Omental fat pad (tissue), 4 donors: ENCODE measurements at places on chromosomes 5 and 9. TPM values are rescaled to one million over a fixed set of nuclear protein-coding genes. Genes with fewer than 3 reads are reported as not detected.
A peak's percentile ranks its signal among the peaks of the same experiment; 100 is the strongest.

DNA sequence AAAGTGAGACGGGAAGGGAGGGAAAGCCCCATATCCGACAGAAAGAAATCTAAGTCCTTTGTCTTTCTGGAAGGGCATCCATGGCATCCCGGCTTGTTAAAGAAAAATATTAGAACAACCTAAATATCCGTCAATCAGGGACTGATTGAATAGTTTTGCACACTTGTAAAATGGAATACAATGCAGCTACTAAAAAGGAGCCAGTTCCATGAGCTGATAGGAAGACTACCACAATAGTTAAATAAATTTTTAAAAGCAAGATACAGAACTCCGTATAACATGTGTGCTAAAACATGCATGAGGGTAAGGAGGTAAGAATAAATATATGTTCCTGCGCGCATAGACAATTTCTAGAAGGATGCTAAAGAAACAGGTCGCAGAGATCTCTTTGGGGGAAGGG, 12.8 kb upstream of the GNPDA1 start:
- no peak for DNase-seq

FGF18 gene
- 0.79 TPM for total RNA-seq

DNA sequence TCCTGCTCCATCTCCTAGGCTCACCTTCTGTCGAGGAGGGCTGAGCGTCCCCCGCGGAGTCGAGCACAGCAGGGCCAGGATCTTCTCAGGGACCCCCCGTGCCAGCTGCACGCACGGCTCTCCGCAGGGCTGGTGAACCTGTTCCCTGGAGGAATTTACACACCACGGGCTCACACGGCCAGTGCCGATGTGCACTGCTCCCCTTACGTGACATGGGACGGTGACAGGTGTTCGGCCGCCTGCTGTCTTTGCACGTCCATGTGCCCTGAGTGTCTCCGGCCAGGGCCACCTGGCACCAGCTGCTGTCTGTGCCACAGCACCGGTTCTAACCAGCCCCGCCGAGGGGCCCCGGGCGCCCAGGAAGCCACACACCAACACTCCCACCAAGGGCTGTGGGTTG, 8.7 kb upstream of the AGPAT2 start:
- no peak for DNase-seq

DNA sequence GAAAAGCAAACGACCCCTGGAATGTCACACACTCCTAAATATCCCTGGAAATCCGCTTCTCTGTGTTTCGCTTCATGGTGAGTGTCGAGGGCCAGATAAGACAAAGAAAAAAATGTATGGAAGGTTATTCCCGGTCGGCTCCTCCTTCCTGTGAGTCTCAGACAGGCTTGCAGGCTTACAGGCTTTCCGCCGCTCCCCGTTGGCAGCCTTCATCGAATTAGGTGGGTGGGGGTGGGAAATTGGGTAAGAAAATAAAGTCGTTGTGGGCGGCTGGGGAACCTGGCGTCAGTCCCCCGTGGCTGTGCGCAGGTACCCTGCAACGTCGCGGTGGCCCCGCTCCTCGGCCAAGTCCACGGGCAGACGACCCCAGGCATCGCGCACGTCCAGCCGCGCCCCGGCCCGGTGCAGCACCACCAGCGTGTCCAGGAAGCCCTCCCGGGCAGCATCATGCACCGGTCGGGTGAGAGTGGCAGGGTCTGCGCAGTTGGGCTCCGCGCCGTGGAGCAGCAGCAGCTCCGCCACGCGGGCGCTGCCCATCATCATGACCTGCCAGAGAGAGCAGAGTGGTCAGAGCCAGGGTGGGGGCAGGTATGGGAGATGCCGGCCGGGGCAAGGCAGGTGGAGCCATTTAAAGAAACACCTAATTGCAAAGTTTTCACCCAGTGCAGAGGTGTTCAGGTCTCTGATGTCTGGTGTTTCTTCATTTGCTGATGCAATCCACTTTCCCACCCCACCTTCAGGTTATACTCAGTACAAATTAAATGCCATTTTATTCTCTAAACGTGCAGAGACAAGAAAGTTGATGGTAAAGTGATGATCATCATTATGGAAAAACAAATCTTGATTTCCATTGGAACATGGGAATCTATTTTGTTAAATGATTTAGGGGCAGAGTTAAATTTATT, 3.2 kb downstream of the CDKN2B start:
- DNase-seq, result no peak

DNA sequence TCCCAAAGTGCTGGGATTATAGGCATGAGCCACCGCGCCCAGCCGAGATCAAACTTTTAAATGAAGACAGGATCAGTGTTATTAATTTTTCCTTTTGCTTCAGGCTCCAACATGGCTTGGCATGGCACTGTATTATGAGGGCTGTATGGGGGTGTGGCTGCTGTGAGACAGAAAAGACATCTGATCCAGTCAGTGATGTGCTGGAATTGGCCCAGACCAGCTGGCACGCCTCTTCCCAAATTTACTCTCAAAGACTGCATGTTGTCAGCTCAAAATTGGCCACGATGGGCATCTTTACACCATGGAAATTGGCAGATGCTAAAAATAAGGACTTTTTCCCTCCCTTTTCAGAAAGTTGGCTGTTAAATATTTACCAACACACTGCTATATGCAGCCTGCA, 12.1 kb upstream of the COL27A1 start:
- no peak for DNase-seq

DNA sequence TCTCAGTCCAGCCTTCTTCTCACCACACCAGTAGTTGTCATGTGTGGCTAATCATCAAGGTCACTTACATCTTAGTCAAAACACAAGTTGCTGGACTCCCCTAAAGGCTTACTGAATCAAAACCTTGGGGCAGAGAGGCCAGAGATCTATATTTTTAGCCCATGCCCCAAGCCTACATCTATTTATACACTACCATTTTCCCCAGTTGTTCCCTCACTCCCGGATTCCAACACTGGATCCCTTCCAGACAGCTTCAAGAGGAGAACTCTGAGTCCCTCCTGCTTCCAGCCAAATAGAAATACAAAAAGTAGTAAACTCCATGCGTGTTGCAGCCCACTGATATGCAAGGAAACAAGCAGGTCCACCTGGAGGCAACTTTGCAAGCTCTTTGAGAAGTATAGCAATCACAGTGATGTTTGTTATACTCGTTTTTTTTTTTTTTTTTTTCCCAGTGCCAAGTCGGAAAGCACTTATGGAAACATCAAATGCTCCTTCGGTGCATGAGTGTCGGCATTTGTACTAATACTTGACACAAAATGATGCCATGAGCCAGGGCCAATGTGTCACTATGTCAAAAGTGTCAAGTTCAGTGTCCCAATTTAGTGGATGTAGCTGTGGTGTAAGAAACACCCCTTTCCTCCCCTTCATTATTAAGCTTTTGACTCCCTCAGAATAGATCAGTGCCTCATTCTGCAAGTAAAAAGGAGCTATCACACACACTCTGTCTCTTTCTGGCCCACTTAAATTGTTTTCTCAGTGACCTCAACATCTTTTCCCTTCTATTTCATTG, 594.2 kb upstream of the SGCD start:
- no peak for DNase-seq

- DNase-seq, result no peak
These were observed 2.9 kb downstream of the FANCG start for GRCh38 chr9:35076848-35077247.

PTPN3 gene
- total RNA-seq, result 10.9 TPM

GRCh38 chr5:56175488-56175887, 57.6 kb downstream of the ANKRD55 start:
- no peak for DNase-seq

PCDHGA12 gene
- 7.5 TPM for total RNA-seq

- DNase-seq, result no peak
These were observed 8.9 kb downstream of the CXCL14 start for GRCh38 chr5:135569755-135570452.

GRCh38 chr5:93794954-93795353, 53.6 kb upstream of the POU5F2 start:
- no peak for DNase-seq

C9orf85 gene
- 11.3 TPM for total RNA-seq

GRCh38 chr5:36777105-36777757, 99.3 kb upstream of the NIPBL start:
- no peak for DNase-seq

ARAP3 gene
- 36.1 TPM for total RNA-seq

DNA sequence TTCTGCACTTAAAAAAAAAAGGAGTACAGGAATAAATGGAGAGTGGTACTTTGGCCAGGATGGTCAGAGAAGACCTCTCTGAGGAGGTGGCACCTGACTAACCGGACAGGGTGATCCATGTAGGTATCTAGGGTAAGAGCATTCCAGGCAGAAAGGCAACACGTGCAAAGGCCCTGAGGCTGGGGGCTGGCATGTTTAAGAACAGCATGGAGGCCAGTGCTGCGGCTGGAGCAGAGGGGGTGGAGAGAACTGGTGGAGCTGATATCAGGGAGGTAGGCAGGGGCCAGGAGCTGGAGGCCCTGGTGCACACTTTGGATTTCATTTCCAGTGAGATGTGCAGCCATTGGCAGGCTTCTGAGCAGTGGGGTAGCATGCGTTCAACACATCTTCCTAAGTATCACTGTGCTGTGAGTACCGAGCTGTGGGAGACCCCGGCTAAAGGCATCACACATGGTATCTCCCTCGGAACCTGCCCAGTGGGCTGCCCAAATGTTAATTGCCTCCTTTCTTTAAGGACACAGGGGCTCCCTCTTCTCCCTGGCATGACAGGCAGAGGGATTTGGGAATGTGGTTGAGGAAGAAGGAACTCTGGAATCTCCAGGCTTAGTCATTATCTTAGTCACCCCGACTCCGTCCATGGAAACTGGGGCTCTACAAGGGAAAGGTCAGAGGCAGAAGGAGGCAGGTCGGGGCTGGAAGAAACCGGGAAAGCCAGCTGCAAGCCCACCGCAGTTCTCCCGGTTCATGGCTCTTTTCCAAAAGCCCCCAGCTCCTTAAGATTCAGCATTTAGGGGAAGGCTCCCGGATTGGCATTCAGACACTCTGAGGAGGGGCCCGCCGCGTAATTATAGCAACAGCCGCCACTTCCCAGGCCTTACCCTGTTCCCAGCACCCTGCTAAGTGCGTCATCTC, 18.6 kb downstream of the SLC6A7 start:
- DNase-seq, result no peak

GRCh38 chr9:128792134-128792533, 5.1 kb downstream of the TBC1D13 start:
- no peak for DNase-seq

OR1J1 gene
- not detected for total RNA-seq

GRCh38 chr5:101678481-101679193, 617.4 kb downstream of the SLCO4C1 start:
- DNase-seq, result peak; percentile 69

IFNB1 gene
- total RNA-seq, result not detected

GRCh38 chr9:104794070-104794469, 30.1 kb downstream of the NIPSNAP3B start:
- no peak for DNase-seq

IL31RA gene
- total RNA-seq, result not detected

CA9 gene
- total RNA-seq, result 35.4 TPM
